ENCODE measurements at places on chromosomes 6 and 20.

- DNase-seq = no peak
These were observed 24.5 kb downstream of the ADAT2 start for GRCh38 chr6:143426026-143426425.

GRCh38 chr20:10453241-10453640 lies 18.1 kb downstream of the SLX4IP start:
- DNase-seq = no peak

DNA sequence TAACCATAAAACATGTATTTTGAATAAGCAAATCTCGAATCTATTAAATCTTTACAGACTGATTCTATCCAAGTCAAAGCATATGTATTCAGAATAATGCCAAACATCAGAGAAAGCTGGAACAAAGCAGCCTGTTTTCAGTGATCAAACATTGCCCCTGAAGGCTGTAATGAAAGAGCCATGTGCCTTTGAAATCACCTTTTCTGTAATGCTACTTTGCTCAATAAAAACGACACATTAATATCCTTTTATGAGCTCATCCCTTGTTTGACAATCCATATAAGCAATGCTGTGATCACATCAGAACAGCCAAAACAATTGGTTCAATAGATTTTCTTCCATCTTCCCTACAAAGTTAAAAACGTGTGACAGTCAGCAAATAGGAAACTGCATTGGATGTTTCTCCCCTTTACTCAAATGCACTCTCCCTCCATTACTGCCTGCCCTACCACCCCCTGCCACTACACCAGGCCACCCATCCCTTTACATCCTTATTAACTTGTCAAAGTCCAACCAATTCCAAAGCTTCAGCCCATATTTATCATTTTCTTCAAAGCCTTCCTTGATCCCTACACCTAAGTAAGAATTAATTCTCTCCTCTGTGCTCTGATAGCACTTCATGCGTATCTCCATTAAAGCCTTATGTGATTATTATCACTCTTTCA lies 42.0 kb downstream of the THEMIS start:
- no peak for DNase-seq

DNA sequence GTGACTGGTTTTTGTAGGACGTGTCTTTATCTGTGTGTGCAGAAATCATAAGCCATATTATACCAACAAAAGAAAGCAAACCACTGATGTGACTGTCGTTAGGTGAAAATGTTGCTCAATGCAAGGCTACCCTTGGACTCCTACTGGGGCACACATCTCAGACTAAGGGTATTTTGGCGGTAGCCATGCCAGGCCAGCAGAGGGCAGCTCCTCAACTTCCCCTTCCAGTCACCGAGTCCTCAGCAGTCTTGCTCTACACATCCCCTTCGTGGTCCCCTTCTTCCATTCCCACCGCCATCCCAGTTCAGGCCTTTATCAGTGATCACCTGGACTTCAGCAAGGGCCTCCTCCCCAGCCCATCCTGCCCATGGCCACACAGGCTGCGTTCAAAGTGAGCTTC lies 113.7 kb upstream of the GGTLC1 start:
- no peak for DNase-seq

DNA sequence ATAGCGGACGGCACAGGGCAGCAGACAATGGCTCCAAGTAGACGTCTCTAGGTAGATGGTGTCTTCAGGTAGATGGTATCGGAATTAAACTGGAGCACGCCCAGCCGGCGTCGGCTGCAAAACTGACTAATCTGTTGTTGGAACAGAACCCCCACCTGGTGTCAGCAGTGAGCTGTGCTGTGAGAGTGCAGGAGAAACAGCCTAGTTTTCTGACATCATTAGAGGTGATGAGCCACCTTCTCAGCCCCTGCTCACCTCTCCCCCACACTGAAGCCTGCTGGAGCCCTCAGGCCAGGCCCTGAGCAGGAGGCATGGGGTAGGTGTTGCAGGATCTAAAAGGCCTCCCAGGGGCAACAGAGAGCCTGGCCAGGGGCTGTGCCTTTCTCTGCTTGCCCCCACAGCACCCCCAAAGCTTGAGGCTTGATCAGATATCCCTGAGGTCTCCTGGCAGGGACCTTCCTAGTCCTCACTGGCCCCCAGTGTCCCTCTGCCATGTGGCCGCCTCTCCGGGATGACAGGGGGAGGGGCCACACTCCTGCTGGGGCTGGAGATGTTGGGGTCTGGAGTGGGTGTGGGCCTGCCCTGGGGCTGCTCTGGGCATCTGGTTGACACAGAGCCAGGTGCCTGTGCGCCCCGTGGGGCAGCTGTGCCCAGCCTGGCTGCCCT lies 6.9 kb upstream of the HELZ2 start:
- peak; percentile 51 for DNase-seq

- peak; percentile 52 for DNase-seq
These were observed 135.1 kb downstream of the ZFP64 start for GRCh38 chr20:52056203-52057062.

- no peak for DNase-seq
These were observed 27.9 kb upstream of the SYNCRIP start for GRCh38 chr6:85670573-85670972.

GRCh38 chr6:14092316-14092715 lies 25.3 kb upstream of the CD83 start:
- DNase-seq = no peak

DNA sequence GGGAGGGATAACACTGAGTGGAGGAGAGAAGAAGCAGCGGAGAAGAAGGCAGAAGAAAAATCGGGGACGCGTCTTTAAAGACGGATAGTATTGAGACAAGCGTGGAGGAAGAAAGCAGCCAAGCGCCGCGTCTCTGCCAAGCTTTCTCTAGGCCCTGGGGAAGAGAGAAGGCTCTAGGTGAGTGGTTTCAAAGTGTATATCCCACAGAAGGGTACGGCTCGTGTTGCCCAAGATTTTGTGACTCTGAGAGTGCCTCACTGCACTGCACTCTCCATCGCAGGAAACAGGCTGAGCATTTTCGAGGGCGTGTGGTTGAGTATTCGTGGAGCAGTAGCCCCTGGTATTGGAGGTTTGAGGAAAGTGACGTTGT lies 185.4 kb downstream of the TRIM27 start:
- DNase-seq = no peak

DNA sequence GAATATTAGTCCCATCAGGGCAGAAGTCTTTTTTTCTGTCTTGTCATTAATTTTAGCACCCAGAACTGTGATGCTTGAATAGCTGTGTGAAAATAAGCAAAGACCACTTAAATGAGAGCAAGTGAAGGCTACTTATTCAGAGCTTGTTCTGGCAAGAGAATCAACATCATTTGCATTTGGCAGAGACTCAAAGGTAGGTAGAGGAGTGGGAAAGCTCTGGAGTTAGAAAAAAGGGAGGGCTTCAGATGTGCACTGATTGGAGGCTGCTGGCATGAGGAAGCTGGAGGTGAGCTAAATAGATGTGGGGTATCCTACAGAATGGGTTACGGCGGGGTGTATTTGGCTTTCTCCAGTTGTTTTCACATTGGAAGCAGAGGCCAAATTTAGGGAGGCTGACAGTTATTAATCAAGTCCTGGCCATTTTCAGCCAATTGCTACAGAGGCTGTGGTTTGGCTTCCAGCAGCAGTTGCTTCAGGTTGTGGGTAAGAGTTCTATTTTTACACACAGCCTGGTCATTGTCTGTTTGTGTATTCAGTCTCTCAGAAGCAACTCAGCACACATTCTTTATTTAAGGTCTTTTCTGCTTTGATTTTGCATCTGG lies 254.3 kb downstream of the BTBD3 start:
- DNase-seq = peak; percentile 26

GRCh38 chr6:4420160-4420865 lies 284.9 kb upstream of the ECI2 start:
- DNase-seq = no peak

DNA sequence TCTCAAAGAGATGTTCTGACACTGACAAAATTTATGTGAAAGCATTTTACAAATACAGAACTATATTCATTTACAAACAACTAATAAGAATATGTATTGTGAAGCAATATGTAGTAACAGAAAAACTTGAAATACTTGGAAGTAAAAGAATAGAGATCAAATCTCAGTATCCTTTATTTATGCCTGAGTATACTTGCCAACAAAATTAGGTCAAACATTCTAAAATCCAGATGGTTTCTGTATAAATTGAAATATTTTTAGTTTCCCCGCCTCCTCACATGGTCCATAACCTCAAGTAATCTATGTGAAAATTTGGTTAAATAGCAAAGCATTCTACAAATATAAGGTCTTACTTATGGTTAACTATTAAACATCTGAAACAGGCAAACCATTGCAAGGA lies 545.4 kb downstream of the EYS start:
- DNase-seq = no peak

DNA sequence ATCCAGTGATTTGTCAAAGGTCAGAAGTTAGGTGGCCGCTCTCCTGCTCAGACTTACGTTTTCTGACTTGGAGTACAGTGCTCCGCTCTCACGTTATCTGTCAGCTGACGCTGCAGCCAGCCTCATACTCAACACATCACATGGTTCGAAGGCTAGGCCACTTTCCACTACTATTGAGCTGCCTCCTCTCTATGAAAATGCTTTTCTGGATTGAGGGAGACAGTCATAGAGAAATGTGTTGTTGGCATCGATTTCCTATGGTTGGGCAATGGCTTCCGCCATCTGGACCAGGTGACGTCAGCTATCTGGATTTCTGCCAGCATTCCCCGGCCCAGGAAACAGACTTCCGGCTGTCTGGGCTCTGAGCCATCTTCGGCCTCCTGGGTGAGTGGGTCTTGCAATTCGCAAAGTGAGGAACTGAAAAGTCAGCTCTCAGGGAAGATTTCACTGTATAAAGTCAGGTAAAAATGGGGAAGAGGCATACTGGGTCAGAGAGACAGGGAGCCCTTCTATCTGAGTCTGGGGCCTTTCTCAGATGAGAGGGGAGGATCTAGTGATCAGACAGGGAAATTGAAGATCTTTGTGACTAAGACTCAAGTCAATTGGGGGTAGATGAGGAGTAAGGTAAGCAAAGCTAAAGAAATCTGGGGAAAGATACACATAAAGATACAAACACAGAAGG lies 37.5 kb upstream of the IER3 start:
- DNase-seq = peak; percentile 90

- DNase-seq = no peak
These were observed 221.8 kb downstream of the FRK start for GRCh38 chr6:115838763-115839401.

- no peak for DNase-seq
These were observed 165.0 kb upstream of the TAB2 start for GRCh38 chr6:149152521-149152920.

- no peak for DNase-seq
These were observed 200.0 kb upstream of the DTNBP1 start for GRCh38 chr6:15862810-15863209.

- peak; percentile 57 for DNase-seq
These were observed at the start of gene CDK5RAP1 for GRCh38 chr20:33401184-33401920. Gene CDK5RAP1, minus strand, starts transcription at chr20:33401519. Its CDS starts 4,455 bp downstream, at chr20:33397064.

DNA sequence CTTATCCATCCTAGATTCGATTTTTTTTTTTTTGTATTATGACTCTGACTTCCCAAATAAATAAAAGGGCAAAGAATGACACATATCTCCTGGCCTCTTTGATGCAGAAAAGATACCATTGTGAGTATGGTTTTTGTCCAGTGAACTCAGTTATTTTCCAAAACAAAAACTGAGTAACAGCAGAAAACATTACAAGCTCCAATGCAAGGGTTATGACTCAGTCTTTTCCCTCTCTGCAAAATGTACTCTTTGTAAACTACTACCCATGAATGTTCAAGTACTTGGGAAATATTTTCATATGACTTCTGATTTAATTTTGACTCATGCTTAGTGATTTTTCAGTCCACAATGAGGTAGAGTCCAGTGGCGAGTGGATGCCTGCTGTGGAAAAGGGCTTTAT lies 355.3 kb downstream of the RNF144B start:
- peak; percentile 31 for DNase-seq

GRCh38 chr6:116881236-116881635 lies 4.2 kb downstream of the RFX6 start:
- DNase-seq = no peak

- no peak for DNase-seq
These were observed 11.2 kb downstream of the TP53INP2 start for GRCh38 chr20:34715384-34715783.

GRCh38 chr6:157811476-157812173 lies 11.4 kb upstream of the SNX9 start:
- no peak for DNase-seq

GRCh38 chr6:66675906-66676305 lies 968.9 kb upstream of the EYS start:
- no peak for DNase-seq

- DNase-seq = no peak
These were observed 114.2 kb upstream of the BEND6 start for GRCh38 chr6:56840467-56841380.

DNA sequence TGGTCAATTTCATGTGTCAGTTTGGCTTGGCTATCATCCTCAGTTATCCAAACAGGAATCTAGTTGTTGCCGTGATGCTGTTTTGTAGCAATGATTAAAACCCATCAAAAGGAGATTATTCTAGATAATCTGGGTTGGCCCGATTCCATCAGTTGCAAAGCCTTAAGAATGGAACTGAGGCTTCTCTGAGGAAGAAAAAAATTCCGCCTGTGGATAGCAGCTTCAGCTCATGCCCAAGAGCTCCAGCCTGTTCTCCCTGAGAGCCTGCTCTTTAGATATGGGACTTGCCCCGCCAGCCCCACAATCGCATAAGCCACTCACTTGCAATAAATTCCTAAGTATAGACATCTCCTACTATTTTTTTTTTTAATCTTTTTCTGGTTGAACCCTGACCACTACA lies 61.5 kb downstream of the SEL1L2 start:
- DNase-seq = no peak

DNA sequence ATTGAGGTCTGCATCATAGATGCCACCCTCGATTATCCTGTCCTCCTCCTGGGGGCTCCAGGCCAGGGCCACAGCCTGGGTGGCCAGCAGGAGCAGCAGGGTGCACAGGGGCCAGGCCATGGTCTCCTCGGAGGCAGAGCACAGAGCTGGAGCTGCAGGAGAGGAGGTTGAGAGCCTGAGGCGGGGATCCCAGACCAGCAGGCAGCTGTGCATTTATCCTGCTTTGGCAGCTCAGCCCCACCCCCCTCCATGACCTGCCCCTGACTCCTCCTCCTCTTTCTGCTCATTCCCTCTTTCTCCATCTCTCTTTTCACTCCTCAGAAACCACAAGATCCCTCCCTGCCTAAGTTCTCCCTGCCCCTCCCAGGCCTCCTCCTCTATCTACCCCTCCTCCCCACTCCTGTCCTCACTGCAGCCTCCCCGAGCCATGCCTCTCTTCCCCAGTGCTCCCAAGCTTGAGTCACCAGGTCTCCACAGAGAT lies at the start of gene CST2:
CST2 (minus strand) TSS at position 189 of the 481 bp plus-strand sequence; CDS start at position 120, 69 bp downstream.
- DNase-seq = no peak

DNA sequence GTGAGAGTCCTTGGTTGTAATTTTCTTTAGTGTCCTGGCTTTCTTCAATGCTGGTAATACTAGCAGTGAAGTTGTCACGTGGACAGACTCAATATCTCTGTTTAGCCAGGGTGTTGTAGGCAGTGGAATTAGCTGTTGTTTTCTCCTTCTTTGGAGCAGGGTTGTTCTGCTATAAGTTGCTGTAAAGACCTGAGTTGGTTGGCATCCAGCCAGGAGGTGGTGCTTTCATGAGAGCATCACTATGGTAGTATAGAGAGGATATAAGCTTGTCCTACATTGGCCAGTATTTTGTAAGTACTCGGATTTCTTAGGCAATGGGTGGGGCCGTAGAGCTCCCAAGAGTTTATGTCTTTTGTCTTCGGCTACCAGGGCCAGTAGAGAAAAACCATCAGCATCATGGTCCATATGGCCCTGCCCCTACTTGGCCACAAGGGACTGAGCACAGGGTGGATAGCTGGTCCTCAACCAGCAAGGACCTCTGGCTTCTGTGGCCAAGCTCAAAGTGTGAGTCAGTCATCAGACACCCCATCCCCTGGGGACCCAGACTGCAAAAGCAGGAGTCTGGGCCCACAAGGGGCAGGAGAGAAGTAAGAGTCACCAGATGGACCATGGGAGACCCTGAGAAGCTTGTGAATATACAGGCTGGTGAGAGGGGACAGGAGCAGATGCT lies 127.9 kb upstream of the NXT1 start:
- DNase-seq = no peak

GRCh38 chr6:119346936-119347335 lies 2.6 kb downstream of the MAN1A1 start:
- DNase-seq = no peak
